ENCODE measurements at places on chromosomes 7 and 10.

DNA sequence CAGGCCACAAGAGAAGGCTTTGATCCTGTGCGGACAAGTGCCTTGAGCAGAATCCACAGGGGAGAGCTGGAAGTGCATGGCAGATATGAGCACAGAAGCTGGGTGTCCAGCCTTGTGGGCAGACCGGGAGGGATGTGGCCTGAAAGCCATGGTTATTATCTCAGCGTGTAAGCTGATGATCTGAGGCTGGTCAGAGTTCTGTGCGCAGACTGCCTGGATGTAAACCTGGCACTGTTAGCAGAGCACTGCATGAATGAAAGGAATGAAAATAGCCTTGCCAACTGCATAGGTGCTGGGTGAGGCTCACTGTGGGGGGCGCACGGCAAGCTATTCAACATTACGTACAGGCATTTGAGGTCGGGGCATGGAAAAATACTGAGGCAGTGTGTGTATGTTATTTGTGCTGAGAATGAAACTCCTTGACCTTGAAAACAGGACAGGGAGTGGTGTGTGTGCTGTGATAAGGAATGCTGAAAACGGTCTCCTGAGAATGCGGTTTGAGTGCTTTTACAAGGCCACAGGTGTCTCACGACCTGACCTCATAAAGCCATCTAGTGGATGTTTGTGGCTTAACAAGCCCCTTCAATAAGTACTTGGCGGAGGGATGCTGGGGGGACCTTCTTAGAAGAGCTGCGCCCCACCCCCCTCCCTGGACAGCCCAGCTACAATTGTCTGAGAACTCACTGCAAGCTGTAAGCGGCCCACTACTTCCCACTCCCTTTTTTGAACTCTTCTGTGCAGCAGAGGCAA is 18.7 kb downstream of the AKR1C1 start:
- no peaks in the 10 kb centered on the region for H3K4me1 ChIP-seq
- H3K36me3 ChIP-seq = no peaks in the 10 kb centered on the region
- no peaks in the 10 kb centered on the region for H3K27me3 ChIP-seq
- DNase-seq = no peak
- H3K4me3 ChIP-seq = no peak overlapping the region
- no peak overlapping the region for H3K27ac ChIP-seq

GRCh38 chr10:125337510-125337909 is 177.1 kb upstream of the CTBP2 start:
- no peaks in the 10 kb centered on the region for H3K27me3 ChIP-seq
- H3K36me3 ChIP-seq = no peaks in the 10 kb centered on the region
- no peaks in the 10 kb centered on the region for H3K4me1 ChIP-seq
- H3K27ac ChIP-seq = no peak overlapping the region
- no peak overlapping the region for H3K4me3 ChIP-seq
- DNase-seq = no peak

GRCh38 chr7:111098011-111098925 is 7.3 kb downstream of the LRRN3 start:
- H3K27me3 ChIP-seq = no peaks in the 10 kb centered on the region
- peaks cover 59% of the 10 kb centered on the region for H3K4me1 ChIP-seq
- peaks cover 12% of the 10 kb centered on the region for H3K36me3 ChIP-seq

GRCh38 chr10:101047961-101048892 is 13.6 kb upstream of the KAZALD1 start:
- no peaks in the 10 kb centered on the region for H3K36me3 ChIP-seq
- no peak for DNase-seq
- H3K27me3 ChIP-seq = peaks cover 43% of the 10 kb centered on the region
- no peak overlapping the region for H3K27ac ChIP-seq

GRCh38 chr7:120421151-120421651 is 148.2 kb downstream of the KCND2 start:
- H3K27me3 ChIP-seq = no peaks in the 10 kb centered on the region
- no peaks in the 10 kb centered on the region for H3K36me3 ChIP-seq
- no peak overlapping the region for H3K4me3 ChIP-seq
- no peak overlapping the region for H3K27ac ChIP-seq
- H3K4me1 ChIP-seq = no peaks in the 10 kb centered on the region
- DNase-seq = no peak

DNA sequence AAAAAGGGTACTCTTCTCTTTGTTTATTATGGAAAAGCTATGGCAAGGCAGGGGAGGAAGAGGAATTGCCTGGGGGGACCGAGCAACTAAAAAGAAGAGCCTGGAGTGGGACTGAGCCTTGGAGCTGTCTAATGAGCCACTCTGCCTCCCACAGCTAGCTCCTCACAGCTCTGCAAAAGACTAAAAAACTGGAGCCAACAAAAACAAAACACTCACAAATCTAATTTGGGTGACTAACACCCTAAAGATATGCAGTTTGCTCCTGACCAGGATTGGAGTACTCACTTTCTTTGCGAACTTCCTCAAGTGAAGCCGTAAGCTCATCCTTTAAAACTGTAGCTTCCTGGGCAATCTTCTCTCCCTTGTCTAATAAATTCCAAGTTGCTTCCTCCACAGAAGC is 89.4 kb downstream of the CTNNA3 start:
- no peak overlapping the region for H3K27ac ChIP-seq
- no peak overlapping the region for H3K4me3 ChIP-seq
- H3K4me1 ChIP-seq = peaks cover 11% of the 10 kb centered on the region
- peaks cover 3% of the 10 kb centered on the region for H3K27me3 ChIP-seq
- no peak for DNase-seq
- no peaks in the 10 kb centered on the region for H3K36me3 ChIP-seq

- peak overlapping the region; percentile 15 for H3K4me3 ChIP-seq
- H3K27ac ChIP-seq = peak overlapping the region; percentile 82
- peaks cover 83% of the 10 kb centered on the region for H3K4me1 ChIP-seq
These were observed 8.1 kb downstream of the STK17A start for GRCh38 chr7:43590862-43591557.
